Activated CD4-positive, CD25-positive, alpha-beta regulatory T cell (primary cell): ENCODE measurements at places on chromosomes 7 and 10.

GRCh38 chr7:14289957-14290356 lies 300.5 kb upstream of the ETV1 start:
- no peak for DNase-seq

- no peak for DNase-seq
Measured at GRCh38 chr7:45072131-45073030, 16.4 kb downstream of the NACAD start.

- DNase-seq: no peak
Measured at GRCh38 chr10:60574388-60574787, 184.7 kb upstream of the ANK3 start.

GRCh38 chr10:6786579-6787031 lies 206.5 kb upstream of the PRKCQ start:
- DNase-seq: no peak

DNA sequence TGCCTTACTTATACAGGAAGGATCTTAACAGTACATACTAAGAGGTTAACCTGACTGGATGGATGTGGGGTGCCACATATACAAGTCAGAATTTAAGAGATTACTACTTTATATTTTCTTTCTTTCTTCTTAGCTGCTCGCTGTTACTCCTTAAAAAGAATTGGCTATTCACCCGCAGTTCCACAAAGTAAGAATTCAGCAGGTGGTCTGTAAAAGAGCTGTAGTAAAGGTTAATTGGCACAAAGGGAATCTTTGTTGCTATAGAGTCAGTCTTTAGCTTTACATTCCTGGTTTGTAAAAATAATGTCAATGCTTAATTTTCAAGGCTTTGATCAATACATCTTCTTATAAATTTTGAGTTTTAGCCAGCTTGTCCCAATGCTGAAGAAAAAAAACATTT lies 43.2 kb downstream of the RALA start:
- no peak for DNase-seq

DNA sequence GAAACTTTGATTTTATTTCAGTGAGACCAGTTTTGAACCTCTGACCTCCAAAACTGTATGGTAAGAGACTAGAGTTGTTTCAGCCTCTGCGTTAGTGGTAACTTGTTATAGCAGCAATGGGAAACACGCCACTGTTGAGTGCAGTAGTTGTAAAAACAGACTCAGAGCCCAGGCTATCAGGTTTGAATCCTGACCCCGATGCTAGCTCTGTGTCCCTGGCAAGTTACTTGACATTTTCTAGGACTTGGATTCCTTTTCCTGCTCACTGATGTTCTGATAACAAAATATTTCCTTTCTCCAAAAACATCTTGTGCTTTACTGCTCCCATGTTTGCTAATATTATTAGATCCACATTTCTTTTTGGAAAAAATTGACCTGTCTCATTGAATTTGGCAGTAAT lies 131.0 kb downstream of the PLXDC2 start:
- no peak for DNase-seq

DNA sequence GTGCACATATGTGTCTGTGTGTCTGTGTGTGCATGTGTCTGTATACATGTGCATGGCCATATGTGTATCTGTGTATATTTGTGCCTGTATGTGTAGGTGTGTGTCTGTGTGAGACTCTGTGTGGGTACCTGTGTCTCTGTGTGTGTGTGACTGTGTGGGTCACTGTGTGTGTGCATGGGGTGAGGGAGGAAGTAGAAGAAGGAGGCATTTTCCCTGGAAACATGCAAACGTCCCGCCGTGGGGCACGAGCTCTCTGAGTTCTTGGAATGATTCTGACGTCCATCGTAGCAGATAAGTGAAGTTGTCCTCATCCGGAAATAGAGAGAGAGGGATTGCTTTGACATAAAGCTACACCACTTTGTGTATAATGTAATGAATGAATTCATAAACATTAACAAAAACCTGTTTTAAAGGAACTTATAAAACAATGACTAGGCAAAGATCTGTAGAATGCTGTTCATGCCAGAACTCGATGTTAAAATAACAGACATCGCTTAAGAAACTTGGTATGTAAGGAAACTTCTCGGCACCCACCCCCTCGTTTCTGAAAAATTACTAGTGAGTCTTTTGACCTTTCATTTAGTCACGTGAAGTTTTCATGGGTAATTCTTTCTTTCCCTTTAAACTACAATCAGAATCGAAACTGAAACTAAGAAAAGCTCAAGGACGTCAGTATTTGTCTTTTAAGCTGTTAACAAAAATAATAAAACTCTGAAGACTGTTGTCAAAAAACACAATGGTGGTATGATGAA lies 43.6 kb upstream of the KLF6 start:
- no peak for DNase-seq

GRCh38 chr7:151796091-151796870 lies 80.6 kb downstream of the PRKAG2 start:
- no peak for DNase-seq

DNA sequence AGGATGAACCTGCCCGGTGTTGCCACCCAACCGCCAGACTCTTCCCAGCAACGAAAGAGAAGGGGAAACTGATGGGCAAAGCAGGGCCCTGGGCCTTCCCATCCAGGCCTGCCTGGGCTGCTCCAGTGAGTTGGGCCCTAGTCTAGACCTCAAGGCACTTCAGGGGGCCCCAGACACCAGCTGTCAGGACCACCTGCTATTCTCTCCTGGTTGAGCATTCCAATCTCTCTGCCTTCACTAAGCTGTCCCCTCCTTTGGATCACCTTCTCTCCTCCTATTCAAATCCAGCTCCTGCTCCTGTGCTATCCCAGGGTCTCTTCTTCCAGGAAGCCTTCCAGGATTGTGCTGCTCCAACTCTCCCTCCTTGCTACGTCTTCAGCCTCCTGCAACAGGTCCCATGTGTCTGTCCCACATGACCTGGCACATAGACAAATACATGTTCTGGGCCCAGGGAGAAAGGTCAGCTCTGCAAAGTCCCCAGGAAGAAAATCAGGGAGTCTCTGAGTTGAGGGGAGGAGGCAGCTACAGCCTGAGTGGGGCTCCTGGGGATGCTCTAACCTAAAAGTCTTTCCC lies 3.1 kb downstream of the STX1A start:
- DNase-seq: no peak

- DNase-seq: no peak
Measured at GRCh38 chr7:17948526-17949238, 8.4 kb upstream of the SNX13 start.
